ENCODE measurements at places on chromosomes 3 and 15.

DNA sequence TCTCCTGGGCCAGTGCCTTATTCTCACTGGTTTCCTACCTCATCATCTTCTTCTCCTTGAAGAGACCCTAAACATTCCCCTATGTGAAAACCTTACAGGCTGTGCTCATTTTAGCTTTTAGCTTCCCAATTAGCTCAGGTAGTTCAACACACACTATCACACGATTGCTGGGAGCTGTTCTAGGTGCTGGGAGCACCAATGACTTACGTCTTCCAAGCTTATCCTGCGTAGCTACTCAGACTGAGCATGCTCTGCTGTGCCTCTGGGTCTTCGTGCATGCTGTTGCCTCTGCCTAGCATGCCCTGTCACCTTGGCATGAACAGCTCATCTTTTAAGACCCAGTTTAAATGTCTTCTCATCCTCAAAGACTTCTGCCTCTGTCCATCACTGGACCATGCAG is 55.7 kb upstream of the APEH start:
- DNase-seq, result no peak

DNA sequence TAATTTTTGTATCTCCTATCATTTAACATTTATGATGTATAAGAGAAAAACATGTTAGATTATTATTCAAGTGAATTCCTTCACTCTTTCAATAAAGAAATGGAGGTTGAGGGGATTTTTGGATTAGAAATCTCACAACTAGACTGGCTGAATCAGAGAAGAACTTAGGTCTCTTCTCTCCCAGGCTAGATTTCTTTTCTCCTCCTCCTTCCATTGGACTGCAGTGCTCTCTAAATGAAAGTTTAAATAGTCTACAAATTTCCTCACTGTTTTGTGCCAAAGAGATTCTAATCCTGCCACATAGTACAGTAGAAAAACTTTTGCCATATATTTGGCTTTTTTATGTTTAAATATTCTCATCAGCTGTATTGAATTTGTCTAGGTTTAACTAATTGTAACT is 65.8 kb downstream of the ECT2 start:
- DNase-seq, result no peak

DNA sequence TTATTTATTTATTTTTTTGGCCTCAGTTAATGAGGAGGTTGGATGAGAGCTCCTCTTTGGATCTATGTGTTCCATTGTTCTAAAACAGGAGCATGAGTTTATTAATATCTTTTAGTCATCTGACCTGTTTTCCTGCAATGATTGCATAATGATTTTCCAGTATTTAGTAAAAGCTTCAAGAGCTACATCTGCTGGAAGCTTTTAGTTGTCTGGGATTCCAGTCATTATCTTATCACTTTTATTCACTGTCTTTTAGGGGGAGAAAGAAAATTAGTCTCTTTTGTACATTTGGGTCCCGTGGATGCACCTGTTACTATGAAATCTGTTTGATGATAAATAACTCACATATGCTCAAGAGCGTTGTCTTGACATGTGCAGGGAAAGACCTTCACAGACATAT is 1270.0 kb downstream of the ROBO1 start:
- no peak for DNase-seq

DNA sequence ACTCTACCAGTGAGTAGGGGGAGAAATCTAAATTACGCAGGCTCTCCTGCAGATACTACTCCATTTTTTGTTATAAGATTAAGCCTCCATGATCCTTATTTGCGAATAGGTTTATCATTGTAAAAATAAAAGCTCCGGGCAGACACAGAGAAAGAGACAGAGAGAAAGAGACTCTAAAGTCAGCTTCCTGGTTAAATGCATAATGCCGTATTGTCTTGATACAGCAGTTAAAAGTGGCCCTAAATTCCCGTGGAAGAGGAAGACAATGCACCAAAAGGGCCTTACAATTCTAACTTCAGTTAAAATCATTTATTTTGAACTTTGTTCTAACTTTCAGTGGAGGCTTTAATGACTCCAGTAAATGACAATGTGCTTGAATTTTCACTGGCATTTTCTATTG is 98.3 kb downstream of the SLC9A9 start:
- DNase-seq, result no peak

DNA sequence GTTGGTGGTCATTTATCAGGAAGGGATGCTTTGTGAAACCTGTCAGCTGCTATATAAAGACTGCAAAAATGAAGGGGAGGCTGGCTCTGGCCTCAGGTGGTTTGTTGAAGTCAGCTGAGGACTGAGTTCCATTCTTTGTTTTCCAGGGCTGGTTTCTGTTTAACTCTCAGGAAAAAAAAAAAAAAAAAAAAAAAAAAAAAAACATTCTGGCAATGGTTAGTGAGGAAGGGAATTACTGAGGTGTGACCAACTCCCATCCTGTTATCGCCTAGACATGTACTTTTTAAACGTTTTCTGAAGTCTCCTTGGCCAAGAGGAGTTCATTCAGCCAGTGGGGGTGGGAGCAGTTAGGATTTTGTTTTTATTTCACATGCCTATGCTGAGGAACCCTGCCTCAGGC is 316.3 kb downstream of the OXSM start:
- no peak for DNase-seq

- DNase-seq, result peak; percentile 45
These were observed at the start of gene IDH2 for GRCh38 chr15:90101969-90102890. IDH2 (minus strand) TSS chr15:90102468; CDS start chr15:90102390, 78 bp downstream.

DNA sequence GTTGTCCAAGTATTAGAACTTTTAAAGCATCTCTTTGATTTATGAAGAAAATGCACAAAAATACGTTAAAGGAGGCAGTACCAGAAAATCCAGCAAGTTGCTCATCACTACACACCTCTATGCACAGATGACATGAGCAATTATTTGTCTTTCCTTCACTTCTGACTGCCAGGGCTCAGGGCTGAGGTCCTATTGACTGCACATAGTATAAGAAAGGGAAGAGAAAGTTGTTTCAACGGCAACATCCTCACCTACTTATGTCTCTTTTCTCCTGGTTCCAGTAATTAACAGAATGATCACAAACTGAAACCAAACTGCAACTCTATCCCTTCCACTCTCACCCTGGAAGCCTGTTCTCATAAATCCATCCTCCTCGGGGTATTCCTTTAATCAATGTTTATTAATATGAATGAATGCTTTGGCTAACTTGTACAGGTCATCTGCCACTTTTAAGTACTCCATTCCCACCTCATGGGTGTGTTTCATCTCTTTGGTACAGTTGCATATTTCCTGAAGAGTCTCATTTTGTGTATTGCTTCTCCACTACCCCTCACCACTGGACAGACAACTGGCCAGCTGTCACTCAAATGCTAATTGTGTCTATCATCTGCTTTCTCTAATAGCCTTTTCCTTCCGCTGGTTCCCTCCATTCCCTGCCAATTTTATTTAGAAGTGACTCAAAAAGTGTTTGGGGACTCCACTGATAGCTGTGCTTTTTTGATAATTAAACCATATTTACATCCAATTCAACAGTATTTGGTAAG is 34.5 kb downstream of the RAB27A start:
- DNase-seq, result no peak

DNA sequence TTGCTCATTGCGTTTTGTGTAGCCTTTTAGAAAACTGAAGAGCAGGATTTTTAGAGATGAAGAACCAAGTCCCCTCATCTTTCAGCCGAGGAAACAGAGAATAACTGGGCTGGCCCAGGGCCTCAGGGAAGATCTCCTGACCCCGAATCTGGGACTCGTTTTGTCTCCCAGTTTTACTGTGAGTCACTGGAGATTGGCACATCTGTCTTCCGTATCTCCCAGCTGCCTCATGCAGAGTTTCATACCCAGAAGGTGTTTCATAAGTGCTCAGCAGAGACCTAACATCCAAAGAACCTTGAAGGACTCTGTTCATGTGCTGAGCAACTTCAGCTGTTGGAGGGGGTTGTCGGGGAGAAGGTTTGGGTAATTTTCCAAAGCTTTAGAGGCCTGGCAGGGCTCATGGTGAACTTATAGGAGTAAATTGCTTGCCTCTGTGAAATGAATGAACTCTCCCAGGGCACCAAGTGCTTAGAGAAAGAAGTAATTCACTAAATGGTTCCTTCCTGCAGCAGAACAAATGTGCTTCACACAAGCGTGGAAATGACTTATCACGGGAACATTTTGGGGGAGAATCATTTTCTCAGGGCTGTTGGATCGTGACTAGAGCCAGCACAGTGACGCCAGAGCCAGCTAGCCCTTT is 121.4 kb downstream of the FAM43A start:
- DNase-seq, result no peak

GRCh38 chr15:83657549-83657948 is 3.6 kb downstream of the ADAMTSL3 start:
- no peak for DNase-seq

DNA sequence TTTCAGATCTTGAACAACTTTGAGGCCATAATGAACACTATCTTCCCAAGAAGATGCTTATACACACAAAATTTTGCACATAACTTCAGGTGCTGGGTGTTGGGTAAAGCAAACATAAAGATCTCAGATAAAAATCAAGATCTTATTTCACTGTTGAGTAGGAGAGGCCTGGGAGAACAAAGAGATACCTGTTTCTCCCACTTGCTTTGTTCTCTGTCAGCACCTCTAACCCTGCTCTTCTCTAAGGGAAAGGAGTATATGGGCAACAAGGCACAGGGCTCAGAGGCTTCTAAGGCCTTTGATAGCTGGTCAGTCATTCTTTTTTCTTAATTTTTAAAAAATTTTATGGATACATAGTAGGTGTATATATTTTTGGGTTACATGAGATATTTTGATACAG is 3.6 kb upstream of the GK5 start:
- no peak for DNase-seq

DNA sequence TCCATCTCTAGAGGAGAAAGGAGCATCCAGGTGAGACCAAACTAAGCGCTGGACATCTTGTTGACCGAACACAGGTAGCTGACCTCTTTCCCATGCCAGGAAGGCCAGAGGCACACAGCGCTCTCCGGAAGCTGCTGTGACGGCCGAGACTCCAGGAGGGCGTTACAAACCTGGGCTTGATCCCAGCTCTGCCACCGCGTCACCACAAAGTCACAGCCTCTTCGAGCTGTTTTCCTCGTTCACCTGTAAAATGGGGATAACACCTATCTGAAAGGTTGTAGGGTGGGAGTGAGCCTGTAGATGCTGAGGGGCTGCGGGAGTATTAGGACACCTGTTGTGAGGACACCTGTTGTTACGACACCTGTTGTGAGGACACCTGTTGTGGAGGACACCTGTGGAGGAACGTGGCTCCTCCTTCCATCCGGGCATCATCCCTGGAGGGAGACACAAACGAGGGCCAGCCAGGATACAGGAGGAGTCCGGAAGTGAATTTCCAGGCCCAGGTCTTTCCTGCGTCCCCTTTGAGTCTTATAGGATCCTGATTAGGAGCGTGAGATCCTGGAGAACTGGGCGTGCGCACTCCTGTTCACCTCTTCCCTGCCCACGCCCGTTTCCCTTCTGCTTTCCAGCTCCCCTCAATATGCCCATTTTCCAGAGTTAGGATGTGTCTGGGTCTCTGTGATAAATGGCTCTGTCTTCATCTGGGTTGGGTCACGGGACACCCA is 2.3 kb upstream of the MUC4 start:
- DNase-seq, result no peak

DNA sequence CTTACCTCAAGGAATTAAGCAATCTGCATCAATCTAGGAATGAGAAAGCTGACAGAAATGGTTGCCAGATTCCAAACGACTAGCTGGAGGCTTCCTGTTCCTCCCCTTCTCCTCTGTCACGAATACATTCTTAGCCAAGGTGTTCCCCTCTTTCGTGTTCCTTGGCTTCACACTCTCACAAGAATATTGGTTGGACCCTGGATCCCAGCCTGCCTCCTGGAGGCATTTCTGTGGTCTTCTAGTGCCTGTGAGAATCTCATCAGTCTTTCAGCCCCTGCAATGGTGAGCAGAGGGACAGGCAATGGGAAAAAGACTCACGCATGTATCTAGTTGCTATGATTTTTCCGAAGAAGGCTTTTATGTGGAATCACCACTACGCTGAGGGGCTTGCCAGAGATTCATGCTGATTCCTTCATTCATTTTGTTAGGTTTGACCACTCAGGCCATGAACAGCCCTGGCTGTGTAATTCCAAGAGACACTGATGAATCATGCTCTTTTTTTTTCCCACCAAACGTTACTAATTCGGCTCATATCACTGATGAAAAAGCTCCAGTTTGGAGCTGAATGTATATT is 1.6 kb upstream of the P3H2 start:
- DNase-seq, result no peak

DNA sequence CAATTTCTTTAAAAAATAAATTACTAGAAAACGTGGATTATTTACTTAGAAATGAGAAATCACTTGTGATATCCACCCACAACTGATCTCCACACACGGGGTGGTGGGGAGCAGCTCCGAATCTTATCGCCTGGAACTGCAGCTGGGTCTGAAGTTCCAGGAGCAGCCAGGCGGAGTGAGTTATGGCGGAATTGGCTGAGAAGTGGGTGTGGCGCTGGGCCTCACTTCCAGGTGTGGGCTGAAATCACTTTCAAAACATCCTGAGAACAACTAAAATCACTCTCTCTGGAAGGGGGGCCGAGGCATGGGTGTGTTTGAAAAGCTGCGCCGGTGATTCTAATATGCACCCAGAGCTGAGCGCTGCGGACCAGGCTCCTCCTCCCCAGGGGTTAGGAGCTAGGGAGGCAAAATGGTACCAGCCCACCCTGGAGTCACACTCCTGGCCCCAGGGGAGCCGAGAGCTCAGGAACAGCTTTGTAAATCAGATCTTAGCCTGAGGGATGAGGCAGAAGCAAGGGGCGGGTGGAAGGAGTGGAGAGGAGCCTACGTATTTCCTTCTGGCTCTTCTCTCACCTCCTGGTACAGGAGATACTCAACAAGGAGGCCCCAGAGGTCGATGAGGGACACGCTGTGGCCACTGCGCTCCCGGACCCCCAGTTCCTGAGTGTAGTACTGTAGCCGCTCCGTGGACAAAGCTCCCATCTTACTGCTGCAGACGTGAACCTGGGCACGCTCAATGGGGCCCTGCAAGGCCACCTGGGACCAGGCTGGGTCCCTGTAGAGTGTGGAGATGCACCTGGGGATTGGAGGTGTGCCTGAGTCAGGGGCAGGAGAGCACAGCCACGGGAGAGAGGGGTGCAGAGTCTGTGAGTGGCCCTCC is 9.6 kb downstream of the PLA2G4F start:
- no peak for DNase-seq

DNA sequence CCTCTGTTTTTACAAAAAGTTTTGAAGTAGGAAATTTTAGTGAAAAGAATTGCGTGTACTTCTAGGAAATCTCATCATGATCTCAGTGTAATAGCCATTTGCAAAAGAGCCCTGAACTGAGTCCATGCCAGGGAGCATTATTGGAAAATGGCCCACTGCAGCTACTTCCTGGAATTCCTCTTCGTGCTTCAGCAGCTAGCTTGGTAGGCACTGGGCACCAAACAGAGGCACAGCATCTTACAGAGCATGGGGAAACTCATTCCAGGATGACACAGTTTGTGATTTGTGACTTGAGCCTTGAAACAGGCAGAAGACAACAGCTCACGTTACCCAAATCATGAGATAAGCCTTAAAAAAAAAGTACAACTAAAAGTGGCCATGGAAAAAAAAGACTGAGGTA is 179.1 kb downstream of the WDR72 start:
- no peak for DNase-seq

GRCh38 chr3:33372218-33373081 is 67.8 kb downstream of the UBP1 start:
- DNase-seq, result no peak

GRCh38 chr3:40445062-40445461 is 12.1 kb upstream of the RPL14 start:
- DNase-seq, result no peak

GRCh38 chr15:22224241-22224671 is 143.9 kb downstream of the OR4M2 start:
- DNase-seq, result no peak

- no peak for DNase-seq
These were observed 90.3 kb downstream of the ITPR1 start for GRCh38 chr3:4583416-4583815.
